ENCODE measurements at places on chromosomes 13 and 19.

DNA sequence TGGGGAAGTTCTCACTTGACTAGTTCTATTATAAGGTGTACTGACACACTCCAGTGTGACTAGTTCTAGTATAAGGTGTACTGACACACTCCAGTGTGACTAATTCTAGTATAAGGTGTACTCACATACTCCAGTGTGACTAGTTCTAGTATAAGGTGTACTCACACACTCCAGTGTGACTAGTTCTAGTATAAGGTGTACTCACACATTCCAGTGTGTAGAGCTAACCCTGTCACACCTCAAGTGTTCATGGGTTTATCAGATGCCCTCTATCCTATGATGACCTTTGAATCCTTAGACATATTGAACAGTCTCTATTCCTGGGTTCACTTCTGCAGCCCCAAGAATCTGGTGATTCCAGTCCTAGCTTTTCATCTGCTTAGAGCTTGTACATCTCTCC is 54.6 kb upstream of the MYO16 start:
- DNase-seq = no peak

GRCh38 chr13:73190477-73190876 is 131.7 kb downstream of the KLF5 start:
- no peak for DNase-seq

DNA sequence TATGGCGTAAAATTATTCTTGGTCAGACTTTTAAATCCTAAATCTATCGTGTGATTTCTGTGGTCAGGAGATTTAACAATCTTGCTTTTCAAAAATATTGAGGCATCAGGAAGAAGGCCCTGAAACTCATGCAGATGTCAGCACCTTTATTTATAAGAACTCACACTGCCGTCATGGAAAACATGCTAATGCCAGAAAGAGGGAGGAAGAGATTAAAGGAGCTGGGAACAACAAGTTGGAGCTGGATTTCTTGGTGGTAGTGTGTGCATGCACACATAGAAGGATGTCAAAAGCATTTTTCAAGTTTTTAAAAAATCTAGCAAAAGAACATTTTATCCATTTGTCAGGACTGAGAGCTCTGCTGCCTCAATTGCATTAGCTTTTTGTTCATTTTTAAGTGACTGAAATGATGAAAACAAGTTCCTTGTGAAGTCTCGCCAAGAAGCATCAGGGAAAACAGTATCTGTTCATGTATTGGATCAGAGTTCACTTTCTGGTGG is 342.5 kb downstream of the SPRY2 start:
- no peak for DNase-seq

GRCh38 chr19:10193790-10194499 is 808 bp downstream of the DNMT1 start:
- DNase-seq = peak; percentile 64

Data from NB4 (cell line).